ENCODE measurements at places on chromosomes 11 and 22. TPM values are rescaled to one million over a fixed set of nuclear protein-coding genes. Genes with fewer than 3 reads are reported as not detected.
A peak's percentile ranks its signal among the peaks of the same experiment; 100 is the strongest.

HEPACAM gene
- 0.11 TPM for total RNA-seq

PLA2G3 gene
- 24.7 TPM for total RNA-seq

DNA sequence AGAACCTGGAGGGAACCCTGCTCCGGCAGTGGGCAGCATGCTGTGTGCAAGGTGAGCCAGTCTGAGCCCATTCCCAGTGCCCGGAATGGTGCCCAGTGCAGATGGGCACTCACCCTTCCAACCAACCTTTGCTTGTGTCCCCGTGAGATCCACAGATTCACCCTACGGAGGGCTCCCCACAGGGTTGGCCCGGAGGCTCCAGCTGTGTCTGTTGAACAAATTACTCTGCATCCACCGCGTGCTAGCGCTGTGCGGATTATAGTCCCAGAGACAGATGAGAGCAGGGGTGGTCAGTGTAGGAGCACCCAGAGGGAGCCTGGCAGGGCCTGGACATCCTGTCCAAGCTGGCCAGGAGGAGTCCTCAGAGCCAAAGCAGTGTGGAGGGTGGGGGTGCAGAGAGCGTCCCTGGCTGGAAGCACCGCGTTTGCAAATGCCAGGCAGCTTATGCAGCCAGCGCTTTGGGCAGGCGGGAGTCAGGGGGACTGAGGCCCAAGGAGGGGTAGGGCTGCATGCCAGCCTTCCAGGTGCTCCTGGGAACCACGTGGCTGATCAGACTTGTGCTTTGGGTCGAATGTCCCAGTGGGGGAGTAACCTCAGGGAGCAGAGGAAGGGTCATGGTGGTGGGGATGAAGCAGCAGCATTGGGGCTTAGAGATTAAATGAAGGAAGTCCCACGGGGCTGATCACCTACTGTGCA lies 80.5 kb downstream of the KCNQ1 start:
- H3K4me1 ChIP-seq, result no peaks in the 10 kb centered on the region
- no peak overlapping the region for H3K4me3 ChIP-seq
- DNase-seq, result no peak
- H3K27me3 ChIP-seq, result no peaks in the 10 kb centered on the region
- no peaks in the 10 kb centered on the region for H3K36me3 ChIP-seq

DNA sequence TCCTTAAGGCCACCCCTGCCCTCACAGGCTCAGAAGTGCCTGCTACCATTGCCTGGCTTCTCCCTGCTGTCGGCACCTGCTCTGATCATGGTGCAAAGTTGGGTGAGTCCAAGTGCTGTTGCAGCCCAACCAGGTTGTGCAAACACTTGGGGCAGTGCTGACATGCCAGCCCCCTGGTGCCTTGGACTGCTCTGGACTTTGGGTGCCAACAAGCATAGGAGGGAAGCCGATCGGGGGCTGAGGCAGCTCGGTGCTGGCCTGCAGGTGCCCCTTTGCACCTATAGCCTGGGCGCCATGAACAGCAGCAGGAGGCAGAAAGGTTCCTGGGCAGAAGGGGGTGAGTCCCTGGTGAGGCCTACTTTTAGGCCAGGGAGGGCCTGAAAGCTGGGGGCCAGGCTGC lies 113.0 kb downstream of the ARHGAP20 start:
- no peaks in the 10 kb centered on the region for H3K27me3 ChIP-seq
- no peak overlapping the region for H3K27ac ChIP-seq
- H3K36me3 ChIP-seq, result no peaks in the 10 kb centered on the region
- no peaks in the 10 kb centered on the region for H3K4me1 ChIP-seq

DNA sequence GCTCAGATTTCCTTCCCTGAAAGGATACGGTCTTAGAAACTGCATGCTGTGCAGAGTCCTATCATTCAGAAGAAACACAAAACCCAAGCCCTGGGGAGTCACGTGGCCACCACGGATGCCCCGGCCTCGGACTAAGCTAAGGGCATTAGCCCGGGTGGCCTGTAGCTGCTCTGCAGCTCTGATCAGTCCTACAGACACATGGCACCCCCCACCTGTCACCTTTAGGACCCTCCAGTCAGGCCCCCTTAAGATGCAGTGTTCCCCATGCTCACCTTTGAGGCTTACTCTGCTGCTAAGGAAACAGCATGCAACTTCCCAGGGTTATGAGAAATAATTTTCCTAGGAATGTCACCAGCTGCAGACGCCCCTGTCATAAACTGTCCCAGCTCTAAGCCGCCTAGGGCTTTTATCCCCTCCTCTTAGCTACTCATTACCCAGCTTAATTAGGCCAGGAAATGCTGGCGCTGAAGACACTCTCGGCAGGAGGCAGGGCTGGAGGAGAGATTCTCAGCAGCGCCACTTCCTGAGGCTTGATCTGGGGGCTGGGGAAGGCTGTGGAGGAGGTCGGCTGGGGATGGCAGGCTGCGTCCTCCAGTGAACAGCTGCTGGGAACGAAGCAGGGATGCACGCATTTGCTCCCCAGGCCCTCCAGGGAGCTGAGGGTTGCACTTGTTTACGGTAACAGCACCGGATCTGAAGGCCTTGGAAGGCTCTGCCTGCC lies 47.2 kb upstream of the ADA2 start:
- H3K36me3 ChIP-seq, result no peaks in the 10 kb centered on the region
- peak overlapping the region; percentile 45 for H3K4me3 ChIP-seq
- peaks cover 44% of the 10 kb centered on the region for H3K4me1 ChIP-seq
- H3K27ac ChIP-seq, result peak overlapping the region; percentile 68

GRCh38 chr22:24997023-24997422 lies 44.5 kb downstream of the KIAA1671 start:
- no peaks in the 10 kb centered on the region for H3K27me3 ChIP-seq
- no peak overlapping the region for H3K4me3 ChIP-seq
- no peak for DNase-seq
- no peak overlapping the region for H3K27ac ChIP-seq
- H3K4me1 ChIP-seq, result peaks cover 23% of the 10 kb centered on the region
- H3K36me3 ChIP-seq, result peaks cover 2% of the 10 kb centered on the region

DNA sequence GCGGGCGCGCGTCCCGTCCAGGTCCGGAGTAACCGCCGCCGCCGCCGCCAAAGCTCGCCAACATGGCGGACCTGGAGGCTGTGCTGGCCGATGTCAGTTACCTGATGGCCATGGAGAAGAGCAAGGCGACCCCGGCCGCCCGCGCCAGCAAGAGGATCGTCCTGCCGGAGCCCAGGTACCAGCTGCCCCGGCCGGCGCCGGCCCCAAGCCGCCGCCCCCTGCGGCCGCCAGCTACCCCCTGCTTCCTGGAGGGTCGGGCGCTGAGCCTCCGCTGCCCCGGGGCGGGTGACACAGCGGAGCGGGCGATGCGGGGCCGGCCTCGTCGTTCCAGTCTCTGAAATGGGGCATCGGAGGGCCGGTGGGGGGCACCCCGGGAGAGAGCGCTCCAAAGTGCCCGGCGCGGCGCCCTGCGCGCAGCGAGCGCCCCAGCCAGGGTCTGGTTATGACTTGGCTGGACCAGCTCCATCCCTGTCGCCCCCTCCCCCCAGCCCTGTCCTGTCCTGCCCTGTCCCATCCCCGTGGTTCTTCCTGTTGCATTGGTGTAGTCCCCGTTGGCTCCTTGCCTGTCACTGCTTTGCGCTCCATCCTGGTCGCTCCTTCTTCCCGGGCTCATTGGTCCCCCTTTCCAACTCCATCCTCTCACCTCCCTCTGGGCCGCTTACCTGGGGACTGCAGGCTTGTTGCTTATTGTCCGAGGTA lies 653 bp downstream of the GRK3 start:
- H3K27me3 ChIP-seq, result peaks cover 25% of the 10 kb centered on the region
- H3K36me3 ChIP-seq, result no peaks in the 10 kb centered on the region
- no peak overlapping the region for H3K27ac ChIP-seq
- H3K4me3 ChIP-seq, result peak overlapping the region; percentile 94

GRCh38 chr11:19359221-19360000 lies 118.7 kb upstream of the E2F8 start:
- peaks cover 15% of the 10 kb centered on the region for H3K4me1 ChIP-seq
- H3K4me3 ChIP-seq, result no peak overlapping the region
- no peak overlapping the region for H3K27ac ChIP-seq
- peaks cover 4% of the 10 kb centered on the region for H3K27me3 ChIP-seq
- H3K36me3 ChIP-seq, result no peaks in the 10 kb centered on the region

DNA sequence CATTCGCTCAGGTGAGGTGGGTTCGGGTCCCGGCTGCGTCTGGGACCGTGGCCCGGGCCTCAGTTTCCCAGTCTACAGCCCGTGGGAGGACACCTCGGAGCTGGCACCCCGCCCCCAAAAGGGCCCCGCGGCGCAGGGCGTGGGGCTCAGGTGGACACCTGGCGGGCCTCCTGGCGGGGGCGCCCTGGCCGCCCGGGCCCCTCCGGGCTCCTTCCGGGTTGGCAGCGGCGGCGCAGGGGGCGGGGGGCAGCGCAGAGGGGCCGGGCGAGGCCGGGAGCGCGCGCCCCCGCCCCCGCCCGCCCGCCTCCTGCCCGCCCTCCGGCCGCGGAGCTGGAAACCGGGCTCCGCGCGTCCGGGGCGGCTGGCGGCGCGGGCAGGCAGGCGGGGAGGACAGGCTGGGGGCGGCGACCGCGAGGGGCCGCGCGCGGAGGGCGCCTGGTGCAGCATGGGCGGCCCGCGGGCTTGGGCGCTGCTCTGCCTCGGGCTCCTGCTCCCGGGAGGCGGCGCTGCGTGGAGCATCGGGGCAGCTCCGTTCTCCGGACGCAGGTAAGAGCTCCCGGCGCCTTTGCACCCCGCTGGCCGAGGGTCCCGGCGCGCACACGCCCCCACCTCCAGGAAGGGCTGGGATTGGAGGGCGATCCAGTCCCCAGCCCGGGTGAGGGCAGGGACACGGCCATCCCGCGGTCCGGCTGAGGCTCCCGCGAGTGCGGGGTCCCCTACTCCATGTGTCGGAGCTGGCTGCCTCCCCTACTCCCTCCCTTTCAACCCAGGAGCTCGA lies at the start of gene EMID1:
Gene EMID1, plus strand, starts transcription at position 303 of the 778 bp plus-strand sequence. Its CDS starts 143 bp downstream, at position 446.
- peaks cover 13% of the 10 kb centered on the region for H3K27me3 ChIP-seq
- peak within 1 kb of the TSS; percentile 85 for H3K27ac ChIP-seq
- peaks cover 46% of the 10 kb centered on the region for H3K4me1 ChIP-seq
- DNase-seq, result no peak
- peak within 1 kb of the TSS; percentile 90 for H3K4me3 ChIP-seq

DNA sequence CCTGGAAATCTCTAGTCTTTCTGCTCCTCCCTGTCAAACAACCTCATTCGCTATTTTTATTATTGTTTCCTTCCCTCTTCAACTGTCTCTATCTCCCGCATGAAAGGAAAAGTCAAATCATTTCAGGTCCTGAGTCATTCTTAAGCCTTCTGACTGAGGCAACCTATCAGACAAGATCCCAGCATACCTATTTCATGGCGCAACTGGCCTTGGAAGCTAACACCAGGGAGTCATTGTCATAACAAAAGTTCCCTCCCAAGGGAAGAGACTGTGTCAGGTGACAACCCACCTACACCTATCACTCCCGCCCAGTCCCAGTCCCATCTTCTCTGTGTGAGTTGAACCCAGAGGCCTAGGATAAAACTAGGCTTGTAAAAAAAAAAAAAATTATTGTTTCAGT lies 10.2 kb upstream of the ARHGAP42 start:
- H3K36me3 ChIP-seq, result no peaks in the 10 kb centered on the region
- no peak overlapping the region for H3K4me3 ChIP-seq
- H3K4me1 ChIP-seq, result peaks cover 9% of the 10 kb centered on the region
- no peak for DNase-seq
- H3K27ac ChIP-seq, result no peak overlapping the region
- H3K27me3 ChIP-seq, result no peaks in the 10 kb centered on the region

- peaks cover 23% of the 10 kb centered on the region for H3K4me1 ChIP-seq
- DNase-seq, result no peak
- H3K36me3 ChIP-seq, result peaks cover 6% of the 10 kb centered on the region
- H3K27me3 ChIP-seq, result no peaks in the 10 kb centered on the region
- H3K4me3 ChIP-seq, result no peak overlapping the region
Measured at GRCh38 chr11:121892863-121893262, 223.2 kb downstream of the BLID start.

GAL3ST1 gene
- 8.8 TPM for total RNA-seq

DNA sequence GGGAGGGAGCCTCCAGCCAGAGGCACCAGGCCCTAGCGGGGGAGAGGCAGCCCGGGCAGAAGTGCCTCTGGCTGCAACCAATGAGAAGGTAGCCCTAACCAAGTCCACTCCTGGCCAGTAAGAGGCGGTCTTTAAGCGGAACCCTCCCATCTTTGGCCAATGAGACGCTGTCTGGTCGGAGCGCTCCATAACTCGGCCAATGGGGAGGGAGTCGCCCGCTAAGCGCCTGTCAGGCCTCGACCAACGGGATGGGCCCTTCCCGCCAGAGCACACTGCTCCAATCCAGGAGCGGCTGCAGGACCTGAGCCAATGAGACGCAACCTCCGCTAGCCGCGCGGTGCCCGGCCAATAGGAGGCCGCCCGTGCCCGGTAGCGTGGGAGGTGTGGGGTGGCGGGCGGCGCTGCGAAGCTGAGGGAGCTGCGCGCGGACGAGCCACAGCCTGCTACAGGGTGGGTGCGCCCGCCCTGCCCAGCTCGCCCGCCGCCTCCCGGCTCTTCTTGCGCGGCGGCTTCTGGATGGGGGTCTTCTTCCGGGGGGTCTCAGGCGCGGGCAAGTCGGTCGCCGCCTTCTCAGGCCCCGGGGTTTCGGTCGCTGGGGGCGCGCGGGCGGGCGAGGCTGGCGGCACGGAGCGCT lies 12.6 kb downstream of the SCARF2 start:
- peaks cover 12% of the 10 kb centered on the region for H3K4me1 ChIP-seq
- H3K27ac ChIP-seq, result no peak overlapping the region
- H3K27me3 ChIP-seq, result peaks cover 5% of the 10 kb centered on the region

GRCh38 chr11:35553021-35553420 lies 27.6 kb upstream of the PAMR1 start:
- peaks cover 20% of the 10 kb centered on the region for H3K4me1 ChIP-seq
- no peak for DNase-seq
- H3K4me3 ChIP-seq, result no peak overlapping the region
- no peaks in the 10 kb centered on the region for H3K36me3 ChIP-seq
- H3K27ac ChIP-seq, result no peak overlapping the region

VPREB1 gene
- not detected for total RNA-seq

GRCh38 chr22:45881524-45881875 lies 95.5 kb downstream of the WNT7B start:
- DNase-seq, result no peak
- H3K27me3 ChIP-seq, result peaks cover 4% of the 10 kb centered on the region
- no peak overlapping the region for H3K27ac ChIP-seq
- H3K4me3 ChIP-seq, result no peak overlapping the region
- no peaks in the 10 kb centered on the region for H3K36me3 ChIP-seq
- peaks cover 42% of the 10 kb centered on the region for H3K4me1 ChIP-seq

DNA sequence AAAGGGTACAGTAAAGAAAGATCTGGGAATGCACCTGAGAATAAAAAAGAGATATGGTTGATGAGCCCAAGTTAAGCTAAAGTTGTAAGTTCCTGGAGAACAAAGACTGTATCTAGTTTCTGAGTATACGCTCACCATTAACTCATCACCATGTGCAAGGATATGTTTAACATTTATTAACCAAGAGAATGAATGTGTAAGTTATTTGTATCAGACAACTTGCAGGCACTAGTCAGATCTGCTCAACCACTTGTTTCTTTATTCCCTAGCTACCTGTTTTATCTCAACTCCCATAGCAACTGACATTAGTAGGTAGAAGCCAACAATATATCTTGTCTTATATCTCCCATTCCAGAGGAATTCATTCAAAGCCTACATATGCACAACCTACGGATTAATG lies 74.9 kb upstream of the KCNA4 start:
- no peaks in the 10 kb centered on the region for H3K36me3 ChIP-seq
- H3K27ac ChIP-seq, result no peak overlapping the region
- no peak for DNase-seq
- H3K4me3 ChIP-seq, result no peak overlapping the region
- H3K27me3 ChIP-seq, result peaks cover 25% of the 10 kb centered on the region

CLDN5 gene
- 1.0 TPM for total RNA-seq

- no peak overlapping the region for H3K27ac ChIP-seq
- DNase-seq, result no peak
- H3K36me3 ChIP-seq, result no peaks in the 10 kb centered on the region
- no peak overlapping the region for H3K4me3 ChIP-seq
- peaks cover 2% of the 10 kb centered on the region for H3K27me3 ChIP-seq
Measured at GRCh38 chr22:21051831-21052400, 6.2 kb downstream of the LRRC74B start.

TBC1D10A gene
- 8.5 TPM for total RNA-seq

Measured in neural crest cell (in vitro differentiated cells).